Suppressor macrophage (primary cell): ENCODE measurements at places on chromosomes 5 and 9.

DNA sequence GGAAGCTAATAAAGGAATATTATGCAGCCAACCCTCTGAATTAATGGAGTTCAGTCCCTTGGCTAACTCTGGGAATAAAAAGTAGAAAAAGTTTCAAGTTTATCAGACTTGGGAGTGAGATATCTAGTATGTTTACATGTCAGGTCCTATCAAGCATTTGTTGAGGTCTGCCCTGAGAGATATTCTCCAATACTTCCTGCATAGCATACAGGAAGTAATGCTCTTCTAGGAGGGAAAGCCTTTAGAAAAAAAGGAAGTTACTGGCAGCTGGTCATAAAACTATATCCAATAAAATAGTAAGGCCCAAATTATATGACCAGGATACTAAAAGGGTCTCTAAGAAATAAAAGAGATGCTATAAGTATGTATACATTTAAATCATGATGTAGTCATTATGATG is 594.1 kb upstream of the FTMT start:
- peak; percentile 33 for DNase-seq

DNA sequence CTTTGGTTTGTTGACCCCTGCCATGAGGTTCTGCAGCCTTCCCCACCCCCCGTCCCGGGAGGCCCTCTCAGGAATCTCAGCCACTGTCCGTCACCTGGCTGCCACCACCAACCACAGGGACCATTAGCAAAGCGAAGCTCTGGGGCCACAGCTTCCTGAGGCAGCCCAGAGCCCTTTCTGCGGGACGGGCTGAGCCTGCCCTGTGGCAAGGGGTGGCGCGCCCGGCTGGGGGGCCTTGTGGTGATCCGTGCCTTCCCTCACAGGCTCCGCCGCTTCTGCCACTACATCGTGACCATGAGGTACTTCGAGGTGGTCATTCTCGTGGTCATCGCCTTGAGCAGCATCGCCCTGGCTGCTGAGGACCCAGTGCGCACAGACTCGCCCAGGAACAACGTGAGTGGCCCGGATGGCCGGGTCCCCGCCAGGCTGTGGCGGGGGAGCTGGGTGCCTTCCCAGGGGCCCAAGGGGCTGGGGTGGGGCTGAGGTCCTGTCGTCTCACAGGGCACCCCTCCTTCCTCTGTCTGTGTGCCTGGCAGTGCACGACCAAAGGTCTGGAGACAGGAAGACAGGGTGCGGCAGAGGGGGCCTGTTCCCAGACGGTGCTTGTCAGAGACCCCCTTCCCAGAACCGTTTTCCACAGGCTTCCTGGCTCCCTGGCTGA is 169.2 kb downstream of the CACNA1B start:
- no peak for DNase-seq

DNA sequence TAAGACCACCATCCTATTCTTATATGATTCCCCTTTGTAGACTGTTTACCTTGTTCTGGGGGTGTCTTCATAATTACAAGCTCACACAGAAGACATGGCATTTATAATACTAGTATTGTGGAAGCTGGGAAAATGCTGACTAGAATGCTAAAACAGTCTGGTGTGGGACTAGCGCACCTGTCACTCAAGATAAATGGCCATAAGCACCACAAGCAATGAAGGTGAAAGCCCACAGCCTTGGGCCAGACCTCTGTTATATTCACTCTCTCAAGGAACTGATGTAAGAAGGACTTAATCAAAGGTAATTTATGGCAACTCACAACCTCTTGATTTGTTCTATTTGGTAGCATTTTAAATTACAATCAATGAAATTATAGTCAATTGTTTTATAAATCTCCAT is 721.5 kb downstream of the SEMA5A start:
- DNase-seq, result no peak

- DNase-seq, result peak; percentile 22
These were observed 31.8 kb downstream of the SPATA31C2 start for GRCh38 chr9:88106492-88106891.

DNA sequence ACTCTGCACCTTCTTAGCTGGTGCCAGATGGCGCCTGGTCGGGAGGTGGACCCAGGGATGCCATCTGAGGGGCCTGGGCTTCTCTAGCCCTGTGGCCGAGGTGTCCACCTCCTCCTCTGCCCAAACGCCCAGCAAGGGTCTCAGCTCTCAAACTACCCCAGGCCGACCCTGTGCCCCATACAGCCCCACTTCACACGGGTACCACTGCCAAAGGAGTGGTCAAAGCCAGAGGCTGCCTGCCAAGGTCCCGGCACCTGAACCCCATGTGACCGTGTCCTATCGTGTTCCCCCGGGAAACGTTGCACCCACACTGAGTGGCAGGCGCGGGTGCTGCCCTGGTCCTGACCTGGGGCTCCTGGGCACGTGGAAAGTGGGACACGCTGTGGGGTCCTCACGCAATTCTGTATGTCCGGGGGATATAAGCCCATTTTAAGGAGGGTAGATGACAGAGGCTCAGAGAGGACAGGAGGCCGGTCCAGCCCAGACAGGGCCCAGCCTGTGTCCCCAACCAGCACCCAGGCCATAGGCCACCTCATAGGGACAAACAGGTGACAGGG is 1.9 kb downstream of the ENTPD8 start:
- DNase-seq, result no peak

DNA sequence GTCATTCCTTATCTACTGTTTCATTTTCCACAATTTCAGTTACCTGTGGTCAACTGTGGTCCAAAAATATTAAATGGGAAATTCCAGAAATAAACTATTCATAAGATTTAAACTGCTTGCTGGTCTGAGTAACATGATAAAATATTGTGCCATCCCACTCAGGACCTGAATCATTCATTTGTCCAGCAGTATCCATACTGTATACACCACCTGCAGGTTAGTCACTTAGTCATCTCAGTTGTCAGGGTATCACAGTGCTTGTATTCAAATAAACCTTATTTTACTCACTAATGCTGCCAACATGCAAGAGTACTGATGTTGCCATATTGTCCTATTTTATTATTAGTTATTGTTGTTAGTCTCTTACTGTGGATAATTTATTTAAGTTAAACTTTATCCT is 139.7 kb downstream of the FBXO4 start:
- DNase-seq, result no peak

GRCh38 chr9:5274770-5275169 is 29.7 kb downstream of the RLN2 start:
- no peak for DNase-seq

- DNase-seq, result peak; percentile 4
These were observed 6.3 kb downstream of the RMI1 start for GRCh38 chr9:83986765-83987401.

DNA sequence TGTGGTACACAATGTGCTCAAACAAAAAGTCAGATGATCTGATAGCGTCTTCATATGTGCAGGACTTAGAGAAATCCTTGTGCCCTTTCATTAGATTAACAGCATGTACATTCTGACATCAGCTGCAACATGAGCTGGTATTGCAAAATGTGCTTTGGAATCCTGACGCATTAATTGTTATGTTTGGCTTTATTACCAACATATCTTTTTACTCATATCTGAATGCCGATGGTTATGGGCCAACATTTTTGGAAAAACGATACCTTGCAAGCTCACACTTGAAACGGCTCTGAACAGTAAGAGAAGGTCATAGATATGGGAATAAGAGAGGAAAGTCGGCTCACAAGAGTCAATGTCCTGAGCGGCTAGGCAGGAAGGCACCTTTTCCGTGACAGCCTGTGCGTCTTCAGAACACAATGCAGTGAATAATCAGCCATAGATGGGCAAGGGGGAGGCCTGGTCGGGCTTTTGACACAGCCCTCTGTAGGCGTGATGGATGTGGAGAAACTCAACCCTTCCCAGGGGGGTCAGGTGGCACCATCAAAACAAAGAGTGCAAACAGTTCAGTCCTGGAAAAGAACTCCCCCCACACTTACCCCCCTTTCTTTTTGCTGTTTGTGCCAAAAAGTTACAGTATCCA is 36.4 kb upstream of the GAS1 start:
- DNase-seq, result no peak

- no peak for DNase-seq
These were observed 598.4 kb downstream of the ACTL7B start for GRCh38 chr9:108257382-108257781.

DNA sequence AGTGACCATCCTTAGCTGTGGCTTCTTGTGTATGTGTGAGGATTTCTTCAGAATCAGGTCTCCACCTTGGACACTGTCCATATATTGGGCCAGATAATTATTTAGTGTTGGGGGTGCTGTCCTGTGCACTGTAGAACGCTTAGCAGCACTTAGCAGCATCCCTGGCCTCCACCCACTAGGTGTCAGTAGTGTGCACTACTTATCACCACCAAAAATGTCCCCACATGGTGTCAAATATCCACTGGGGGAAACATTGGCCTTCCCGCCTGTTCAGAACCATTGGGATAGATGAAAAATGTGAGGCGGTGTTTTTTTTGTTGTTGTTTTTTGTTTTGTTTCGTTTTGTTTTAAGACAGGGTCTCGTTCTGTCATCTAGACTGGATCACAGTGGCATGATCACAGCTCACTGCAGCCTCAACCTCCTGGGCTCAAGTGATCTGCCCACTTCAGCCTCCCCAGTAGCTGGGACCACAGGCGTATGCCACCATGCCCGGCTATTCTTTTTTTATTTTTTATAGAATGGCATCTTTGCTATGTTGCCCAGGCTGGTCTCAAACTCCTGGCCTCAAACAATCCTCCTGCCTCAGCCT is 67.7 kb downstream of the TENT4A start:
- DNase-seq, result peak; percentile 56

- DNase-seq, result no peak
These were observed 40.9 kb downstream of the ABLIM3 start for GRCh38 chr5:149182241-149182640.

GRCh38 chr9:98908897-98909634 is 34.6 kb upstream of the COL15A1 start:
- DNase-seq, result no peak

GRCh38 chr5:96064877-96065276 is 103.2 kb upstream of the ELL2 start:
- DNase-seq, result no peak

- DNase-seq, result no peak
These were observed 6.0 kb downstream of the DMRT1 start for GRCh38 chr9:847505-847904.

DNA sequence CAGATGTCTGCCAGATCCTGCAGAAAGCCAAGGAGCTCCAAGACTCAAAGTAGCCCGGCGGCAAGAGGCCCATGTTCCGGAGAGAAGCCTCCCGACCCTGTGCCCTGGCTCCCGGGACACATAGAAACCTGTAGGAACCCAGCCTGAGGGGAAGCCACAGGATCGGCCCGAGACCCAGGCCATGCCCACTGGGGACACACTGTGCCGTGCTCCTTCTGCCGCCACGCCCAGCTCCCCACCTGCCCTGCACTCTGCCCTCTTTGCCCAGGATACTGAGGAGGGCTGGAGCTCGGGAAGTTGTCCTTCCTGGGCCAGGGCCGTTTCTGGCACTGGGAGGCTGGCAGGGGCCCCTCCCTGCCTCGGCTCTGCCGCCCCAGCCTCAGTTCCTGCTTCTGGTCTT is 10.5 kb upstream of the ENDOG start:
- no peak for DNase-seq

- DNase-seq, result peak; percentile 92
These were observed 28.8 kb downstream of the SLC46A2 start for GRCh38 chr9:112861638-112862555.

DNA sequence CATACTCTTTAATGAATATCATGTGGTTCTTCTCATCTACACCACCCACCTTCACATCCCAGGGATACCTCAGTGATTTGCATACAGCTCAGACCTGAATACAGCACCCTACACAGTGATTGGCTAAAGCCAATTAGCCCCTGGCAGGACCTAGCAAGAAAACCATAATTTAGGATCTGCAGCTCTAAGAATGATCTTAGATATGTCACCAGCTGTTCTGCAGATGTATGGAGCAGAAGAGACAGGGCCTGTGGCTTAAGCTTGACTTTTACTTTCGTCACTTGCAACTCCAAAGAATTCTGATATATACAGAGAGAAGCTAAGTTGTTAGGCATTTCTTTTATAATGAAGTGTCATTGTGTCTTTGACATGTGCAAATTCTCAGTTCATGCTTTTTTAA is 483.2 kb upstream of the C9orf72 start:
- no peak for DNase-seq

- no peak for DNase-seq
These were observed 101.8 kb downstream of the MAST4 start for GRCh38 chr5:66697796-66698564.

DNA sequence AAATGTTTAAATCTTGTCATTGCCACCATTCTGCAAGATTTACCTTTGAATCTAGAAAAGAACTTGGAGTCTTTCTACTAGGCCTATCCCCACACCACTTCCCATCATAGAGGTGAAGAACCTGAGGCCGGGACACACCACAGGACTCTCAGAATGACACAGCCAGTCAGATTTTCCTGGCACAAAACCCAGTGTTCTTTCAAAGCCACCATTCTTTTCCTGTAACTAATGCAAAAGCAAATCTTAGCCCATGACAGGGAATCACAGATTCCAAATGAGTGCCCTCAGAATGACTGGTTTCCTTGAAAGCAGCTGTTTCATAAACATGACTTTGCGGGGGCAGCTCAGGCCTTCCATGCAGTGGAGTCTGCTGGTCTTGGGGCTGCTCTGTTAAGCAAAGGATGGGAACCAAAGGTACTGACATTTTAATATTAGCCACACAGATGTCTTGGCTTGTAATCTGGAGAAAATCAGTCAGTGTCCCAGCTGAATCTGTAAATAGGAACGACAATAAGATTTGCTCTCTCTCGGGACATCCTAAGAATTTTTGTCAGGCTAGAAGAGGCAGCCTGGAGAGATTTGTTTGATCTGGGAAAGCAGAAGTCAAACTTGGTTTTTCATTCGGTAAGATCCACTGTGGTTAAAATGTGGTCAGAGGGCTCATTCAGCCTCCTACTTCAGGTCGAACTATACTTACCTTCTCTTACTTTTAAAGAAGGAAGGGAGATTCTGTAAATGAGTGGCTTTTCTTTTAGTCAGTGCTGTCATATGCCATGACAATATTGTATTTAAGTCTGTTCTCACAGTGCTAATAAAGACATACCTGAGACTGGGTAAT is 115.1 kb downstream of the PALM2AKAP2 start:
- DNase-seq, result no peak

DNA sequence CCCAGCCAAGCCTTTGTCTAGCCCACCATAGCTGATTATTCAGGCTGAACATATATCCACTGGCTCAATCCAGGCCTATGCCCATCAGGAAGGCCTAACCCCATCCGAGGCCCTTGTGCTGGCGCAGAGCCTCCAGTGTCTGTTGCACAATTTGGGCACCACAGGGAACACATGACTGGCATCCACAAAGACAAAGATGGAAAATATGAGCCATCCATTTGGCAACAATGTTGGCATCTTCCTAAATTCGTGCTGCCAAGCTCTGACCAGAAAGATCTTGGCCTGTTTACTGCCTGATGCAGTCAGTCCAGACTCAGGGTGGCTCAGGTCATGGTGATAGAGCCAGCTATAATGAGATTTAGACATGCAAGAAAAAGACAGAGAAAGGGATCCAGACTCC is 233.8 kb downstream of the PIK3R1 start:
- no peak for DNase-seq

DNA sequence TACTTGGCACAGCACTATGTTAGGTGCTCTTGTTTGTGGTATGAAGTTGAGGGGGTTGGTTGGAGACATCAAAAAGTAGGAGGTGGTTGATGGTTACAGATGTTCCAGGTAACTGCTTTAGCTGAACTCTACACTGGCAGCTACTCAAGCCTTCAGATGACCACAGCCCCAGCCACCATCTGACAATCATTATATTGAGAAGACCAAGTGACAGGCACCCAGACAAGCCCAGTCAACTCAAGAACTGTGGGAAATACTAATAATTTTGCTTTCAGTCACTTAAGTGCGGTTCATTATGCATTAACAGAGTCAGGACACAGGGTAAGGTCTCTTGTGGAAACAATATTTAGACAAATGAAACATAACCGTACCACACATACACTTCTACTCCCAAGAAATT is 38.9 kb upstream of the SLIT3 start:
- DNase-seq, result no peak

- no peak for DNase-seq
These were observed 232.3 kb upstream of the IRX2 start for GRCh38 chr5:2983583-2984300.
